ENCODE measurements at places on chromosomes 5 and 9.

- DNase-seq: no peak
Measured at GRCh38 chr5:78757269-78758053, 108.9 kb upstream of the LHFPL2 start.

DNA sequence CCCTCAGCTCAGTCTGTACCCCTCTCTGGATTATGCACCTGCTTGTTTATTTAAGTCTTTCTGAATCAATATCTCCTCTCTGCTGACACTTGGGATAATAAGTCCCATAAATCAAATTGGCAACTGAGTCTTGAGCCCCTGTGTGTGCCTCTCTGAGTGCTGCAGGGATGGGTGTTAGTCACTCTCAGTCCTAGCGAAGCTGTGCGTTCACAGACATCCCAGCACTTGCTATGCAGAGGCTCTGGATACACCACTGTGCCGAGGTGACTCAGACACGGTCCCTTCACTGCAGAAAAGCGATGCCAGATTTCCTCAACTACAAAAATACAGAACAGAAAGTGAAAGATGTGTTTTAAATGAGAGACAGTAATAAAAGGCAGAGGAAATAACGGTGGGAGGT is 4.1 kb upstream of the KCNMB1 start:
- no peak for DNase-seq

- no peak for DNase-seq
Measured at GRCh38 chr9:136979769-136980587, 2.7 kb downstream of the PTGDS start.

DNA sequence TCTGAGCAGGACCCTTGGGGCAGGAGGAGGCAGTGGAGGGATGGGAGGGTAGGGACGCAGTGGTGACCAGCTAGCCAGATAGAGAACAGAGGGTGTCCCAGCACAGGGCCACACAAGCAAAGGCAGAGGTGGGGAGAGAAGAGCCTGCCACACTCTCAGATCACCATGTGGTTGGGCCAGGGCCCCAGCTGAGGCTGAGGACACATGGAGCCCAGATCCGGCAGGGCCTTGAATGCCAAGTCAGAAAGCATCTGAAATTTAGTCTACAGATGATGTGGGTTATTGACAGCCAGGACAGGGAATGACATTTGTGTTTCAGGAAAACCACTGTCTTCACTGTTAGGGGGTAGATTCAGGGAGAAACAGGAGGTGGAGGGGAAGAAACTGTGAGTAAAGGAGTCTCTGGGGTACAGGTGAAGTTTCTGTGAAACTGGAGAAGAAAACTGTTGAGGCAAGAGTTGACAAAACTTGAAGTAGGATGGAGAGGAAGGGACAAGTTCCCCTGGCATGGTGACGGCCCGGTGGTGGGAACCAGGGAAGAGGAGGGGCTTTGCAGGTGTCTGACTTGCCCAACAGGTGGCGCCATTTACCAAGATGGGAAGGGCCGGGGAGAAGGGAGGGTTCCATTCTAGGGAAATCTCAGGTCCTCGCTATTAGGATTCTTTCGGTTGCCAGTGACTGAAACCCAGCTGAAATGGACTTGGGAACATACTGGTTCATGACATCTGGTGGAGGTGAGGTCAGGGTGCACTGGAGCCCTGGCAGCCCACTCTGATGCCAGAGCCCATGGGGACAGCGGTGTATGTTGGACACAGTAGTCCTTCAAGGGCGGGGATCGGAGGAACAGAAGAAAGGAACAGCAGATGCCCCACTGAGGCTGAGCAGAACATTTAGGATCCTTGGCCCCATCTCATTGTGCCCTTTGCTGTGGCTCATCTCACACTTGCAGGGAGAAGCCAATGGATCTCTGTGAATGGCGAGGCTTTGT is 100.1 kb downstream of the KCNIP1 start:
- DNase-seq: no peak

DNA sequence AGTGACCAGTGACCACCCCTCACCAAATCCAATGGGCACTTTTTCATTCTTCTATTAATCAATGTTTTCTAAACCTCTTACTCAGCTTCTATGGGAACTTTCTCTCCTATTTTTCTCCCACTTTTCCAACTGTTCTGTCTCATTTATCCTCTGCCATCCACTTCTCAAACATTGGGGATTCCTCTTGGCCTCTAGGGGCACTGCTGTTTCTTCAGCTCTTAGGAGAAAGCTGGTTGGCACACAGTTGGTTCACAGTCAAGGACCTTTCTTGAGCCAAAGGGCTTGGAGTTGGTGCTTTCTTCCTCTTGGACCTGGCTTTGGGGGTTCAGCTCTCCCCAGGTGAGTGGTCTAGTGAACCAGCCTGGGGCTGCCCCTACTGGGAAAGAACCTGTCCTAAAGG is 112.2 kb upstream of the LHFPL2 start:
- DNase-seq: no peak

GRCh38 chr5:138385660-138386059 is 33.2 kb downstream of the KDM3B start:
- DNase-seq: no peak

DNA sequence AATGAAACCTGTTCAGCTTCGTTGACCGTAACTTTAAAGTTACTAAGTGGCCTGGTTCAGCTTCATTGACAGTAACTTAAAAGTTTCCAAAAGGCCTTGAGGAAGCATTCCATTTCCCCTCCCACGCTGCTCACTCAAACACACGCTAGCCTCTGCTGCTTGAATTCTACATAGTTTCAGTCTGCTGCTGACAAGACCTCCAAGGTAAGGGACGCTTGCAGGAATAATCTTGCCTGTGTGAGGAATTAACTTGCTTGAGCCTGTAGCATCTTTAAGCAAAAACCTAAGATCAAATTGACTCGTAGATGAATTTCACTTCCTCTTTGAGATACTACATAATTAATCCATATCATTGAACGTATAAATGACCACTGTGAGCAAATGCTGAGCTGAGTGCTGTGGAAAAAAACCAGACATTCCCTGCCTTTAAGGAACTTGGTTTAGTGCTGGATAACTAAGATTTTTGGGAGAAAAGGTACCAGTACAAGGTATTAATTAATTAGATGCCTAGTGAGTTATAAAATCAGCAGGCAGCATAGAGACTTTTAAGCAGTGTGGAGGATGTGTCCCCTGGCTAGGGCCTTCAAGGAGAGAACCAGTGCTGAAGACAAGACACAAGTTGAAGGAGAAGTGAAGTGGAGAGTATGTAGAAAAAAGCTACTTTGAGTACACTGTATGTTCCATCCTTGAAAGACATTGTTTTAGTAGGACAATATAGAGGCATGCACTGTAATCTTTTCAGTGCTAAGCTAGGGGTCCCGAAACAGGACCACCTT is 39.2 kb downstream of the GRAMD2B start:
- DNase-seq: no peak

GRCh38 chr5:116605310-116606070 is 30.9 kb upstream of the SEMA6A start:
- no peak for DNase-seq

DNA sequence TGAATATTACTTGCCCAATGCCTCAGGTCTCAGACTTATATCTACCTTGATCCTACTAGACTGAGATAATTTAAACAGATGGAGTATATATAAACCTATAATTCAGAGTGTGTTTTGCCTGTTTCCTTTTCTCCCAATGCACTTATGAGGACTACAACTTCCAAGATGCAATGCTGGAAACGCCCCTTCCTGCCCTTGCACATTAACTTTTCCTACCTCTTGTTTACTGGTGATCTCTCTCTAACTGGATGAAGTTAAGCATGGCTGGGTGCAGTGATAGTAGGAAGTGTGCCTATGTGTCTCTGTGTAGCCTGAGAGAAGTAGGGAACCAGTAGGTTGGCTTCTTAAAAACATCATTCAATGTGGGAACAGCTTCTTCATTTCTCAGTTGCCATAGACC is 115.2 kb downstream of the SVEP1 start:
- no peak for DNase-seq

DNA sequence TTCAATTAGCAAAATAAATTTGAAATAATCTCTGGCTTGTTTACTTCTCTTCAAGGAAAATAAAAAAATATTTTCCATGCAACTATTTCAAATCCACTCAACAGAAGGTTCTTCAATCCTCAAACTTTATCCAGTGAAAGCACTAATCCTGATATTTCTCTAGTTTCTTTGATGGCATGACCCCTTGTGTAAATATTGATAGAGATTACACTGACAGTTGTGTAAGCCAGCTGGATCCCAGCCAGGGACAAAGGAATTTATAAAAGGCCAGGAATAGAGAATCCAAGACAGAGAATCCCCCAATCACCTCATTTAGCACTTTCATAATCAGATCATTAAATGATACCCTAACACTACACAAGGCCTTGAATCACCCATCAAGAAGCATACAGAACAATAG is 135.2 kb downstream of the GNA14 start:
- no peak for DNase-seq

GRCh38 chr9:101465326-101465915 is 29.8 kb upstream of the ALDOB start:
- DNase-seq: no peak

- no peak for DNase-seq
Measured at GRCh38 chr9:126038790-126039189, 287.8 kb upstream of the MVB12B start.

- no peak for DNase-seq
Measured at GRCh38 chr9:94900222-94901018, 173.9 kb downstream of the AOPEP start.

Measured in anterior cingulate cortex (tissue), 58 donors.